ENCODE measurements at places on chromosomes 3 and 15.

DNA sequence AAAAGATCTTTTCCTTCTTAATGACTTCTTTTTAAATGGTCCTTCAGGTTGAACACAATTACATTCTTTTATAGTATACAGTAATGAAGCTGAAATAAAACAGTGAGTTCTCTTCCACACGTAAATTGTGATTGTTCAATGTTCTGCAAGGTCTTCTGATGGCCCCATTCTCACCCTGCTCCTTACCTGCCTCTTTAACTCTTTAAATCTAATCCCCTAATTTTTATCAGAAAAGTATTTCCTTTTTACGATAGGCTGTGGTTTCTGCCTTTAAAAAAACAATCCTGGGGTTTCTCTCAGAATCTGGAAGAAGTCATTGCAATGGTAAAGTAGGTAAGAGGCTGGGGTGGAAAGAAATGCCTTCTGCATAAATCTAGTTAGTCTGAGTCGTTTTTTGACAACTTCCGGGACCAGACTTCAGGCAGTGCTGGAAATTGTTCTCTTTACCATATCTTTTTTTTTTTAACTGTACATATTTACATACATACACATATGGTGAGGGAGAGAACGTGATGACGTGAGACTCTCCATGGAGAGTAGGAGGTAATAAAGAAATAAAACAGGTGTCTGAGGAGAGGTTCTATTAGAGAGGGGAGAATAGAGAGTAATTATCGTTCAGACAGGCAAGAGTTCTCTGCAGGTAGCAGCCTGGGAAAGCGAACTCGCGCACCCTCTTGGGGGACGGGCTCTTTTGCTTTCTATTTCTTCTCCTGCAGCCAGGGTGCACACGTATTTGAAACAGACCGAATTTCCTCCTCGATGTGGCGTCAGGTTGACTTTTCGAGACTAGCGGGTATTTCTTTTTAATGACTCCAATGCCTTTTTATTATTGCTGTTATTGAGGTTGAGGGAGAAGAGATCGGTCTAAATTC, at the start of gene SIDT1:
TSS of gene SIDT1 (plus strand) at position 730 of the 872 bp plus-strand sequence. CDS start 467 bp downstream, outside the sequence.
- DNase-seq: no peak

DNA sequence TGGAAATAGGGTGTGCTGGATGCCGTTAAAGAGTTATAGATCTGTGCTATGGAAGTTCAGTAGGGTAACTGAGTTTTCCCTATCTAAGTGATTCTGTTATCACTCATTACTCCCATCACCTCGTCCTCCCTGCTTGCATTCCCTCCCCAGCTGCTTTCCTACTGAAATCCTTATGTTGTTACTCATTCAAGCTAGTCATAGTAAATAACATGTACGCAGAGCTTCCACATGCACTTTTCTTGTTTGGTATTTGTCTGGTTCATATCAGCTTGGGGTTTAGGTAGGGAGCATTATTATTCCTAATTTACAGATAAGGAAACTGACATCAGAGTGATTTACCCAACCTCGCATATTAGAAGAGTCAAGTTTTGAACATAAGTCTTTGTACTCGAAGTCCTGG, 135.1 kb downstream of the HCN4 start:
- DNase-seq: no peak

DNA sequence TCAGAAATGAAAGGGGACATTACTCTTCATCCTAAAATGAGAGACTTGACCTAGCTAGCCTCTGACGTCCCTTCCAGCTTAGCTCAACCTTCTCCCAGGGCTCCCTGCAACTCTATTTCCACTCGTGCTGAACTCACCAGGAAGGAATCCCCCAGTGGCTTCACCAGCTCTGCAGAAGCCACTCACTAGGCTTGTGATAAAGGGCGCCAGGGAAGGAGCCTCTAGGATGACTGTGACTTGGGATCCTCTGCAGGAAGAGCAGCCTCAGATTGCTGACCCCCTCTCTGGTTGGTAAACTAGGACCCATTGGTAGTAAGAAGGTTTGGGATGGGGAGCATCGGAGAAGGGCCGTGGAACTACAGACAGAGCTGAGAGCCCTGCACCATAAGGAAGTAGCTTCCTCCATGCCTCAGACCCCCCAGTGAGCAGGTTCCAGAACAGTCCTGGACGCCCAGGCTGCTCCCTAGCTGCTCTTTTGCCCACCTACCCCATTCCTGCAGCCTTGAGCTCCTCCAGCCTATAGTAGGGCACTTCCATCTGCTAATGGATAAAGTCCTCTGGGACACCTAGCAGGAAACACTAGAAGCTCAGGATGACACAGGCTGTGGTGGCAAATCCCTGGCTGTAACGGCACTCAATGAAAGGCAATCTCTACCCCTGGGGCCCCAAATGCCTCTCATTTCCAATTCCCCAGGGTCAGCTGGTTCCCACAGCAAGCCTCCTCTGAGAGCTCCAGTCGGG, 26.0 kb downstream of the PLA2G4F start:
- no peak for DNase-seq

GRCh38 chr15:26702381-26702780, 70.5 kb downstream of the GABRB3 start:
- no peak for DNase-seq

DNA sequence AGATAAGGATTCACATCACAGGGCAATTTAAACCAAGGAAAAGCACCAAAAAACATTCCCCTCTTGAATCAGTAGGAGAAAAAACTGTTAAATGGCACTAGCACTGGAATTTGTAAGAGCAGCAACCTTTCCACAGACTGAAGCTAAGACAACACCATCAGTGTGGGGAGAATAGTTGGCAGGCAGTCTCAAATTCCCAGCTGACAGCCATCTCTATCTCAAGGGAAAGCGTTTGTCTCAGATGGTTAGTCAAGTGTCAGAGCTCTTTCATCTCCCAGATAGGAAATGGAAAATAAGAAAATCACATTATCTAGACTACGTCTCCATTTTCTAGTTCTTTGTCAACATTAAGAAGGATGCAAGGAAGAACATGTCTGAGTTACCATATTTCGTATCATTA, 228.7 kb downstream of the WDR72 start:
- DNase-seq: no peak

GRCh38 chr15:62165793-62166375, 799 bp upstream of the C2CD4B start:
- DNase-seq: no peak

DNA sequence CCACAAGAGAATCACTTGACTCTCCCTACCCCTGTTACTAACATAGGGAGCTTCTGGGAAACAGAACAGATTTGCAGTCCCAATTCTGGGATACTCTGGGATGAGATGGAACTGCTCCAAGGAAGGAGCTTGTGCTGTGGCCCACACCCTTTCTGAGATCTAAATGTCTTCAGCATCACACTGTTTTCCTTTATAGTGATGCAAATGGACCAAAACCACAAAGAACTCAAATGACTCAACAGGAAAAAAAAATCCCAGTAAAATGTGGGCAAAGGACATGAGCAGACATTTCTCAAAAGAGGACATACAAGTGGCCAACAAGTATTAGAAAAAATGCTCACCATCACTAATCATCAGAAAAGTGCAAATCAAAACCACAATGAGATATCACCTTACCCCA, 155.6 kb downstream of the NECTIN3 start:
- DNase-seq: no peak

DNA sequence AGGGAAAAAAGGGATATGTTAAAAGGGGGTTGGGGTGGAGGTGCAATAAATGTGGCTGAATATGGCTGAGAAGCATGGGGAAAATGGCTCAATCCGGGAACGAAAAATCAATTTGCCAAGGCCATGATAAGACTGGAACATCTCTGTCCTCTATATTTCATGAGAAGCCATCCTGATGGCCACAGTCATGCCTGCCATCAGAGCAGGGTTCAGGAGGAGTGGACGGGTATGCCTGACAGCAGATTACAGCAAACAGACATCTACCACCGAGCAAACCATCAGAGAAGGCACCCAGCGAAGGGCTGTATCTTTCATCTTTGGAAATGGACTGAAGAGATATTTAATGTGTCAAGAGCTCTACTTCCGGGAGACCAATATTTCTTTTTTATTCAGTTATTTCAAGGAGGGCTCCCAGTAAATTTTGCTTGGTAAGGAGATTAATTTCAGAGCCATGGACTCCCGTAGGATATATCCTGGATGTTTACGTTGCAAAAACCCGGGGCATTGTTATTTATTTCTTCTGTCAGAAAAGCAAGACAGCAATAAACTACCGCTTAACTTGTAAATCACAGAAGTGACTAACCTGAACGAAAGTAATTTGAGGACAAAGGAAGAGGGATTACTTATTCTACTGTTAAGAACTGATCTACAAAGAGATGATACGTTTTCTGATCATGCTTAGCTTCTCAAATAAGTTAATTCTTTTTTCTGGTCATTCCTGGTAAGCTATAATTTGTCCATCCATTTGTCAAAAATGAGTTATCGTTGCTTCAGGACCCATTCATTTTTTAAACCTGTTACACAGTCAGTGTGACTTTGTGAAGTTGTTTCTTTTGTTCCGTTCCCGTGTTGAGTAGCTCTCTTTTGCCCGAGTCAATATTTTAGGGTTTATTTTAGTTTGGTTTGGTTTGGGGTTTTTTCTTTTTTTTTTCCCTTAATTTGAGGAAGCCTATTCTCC, 80.6 kb upstream of the CHD2 start:
- DNase-seq: no peak

GRCh38 chr15:39313467-39313866, 267.4 kb upstream of the THBS1 start:
- DNase-seq: no peak

DNA sequence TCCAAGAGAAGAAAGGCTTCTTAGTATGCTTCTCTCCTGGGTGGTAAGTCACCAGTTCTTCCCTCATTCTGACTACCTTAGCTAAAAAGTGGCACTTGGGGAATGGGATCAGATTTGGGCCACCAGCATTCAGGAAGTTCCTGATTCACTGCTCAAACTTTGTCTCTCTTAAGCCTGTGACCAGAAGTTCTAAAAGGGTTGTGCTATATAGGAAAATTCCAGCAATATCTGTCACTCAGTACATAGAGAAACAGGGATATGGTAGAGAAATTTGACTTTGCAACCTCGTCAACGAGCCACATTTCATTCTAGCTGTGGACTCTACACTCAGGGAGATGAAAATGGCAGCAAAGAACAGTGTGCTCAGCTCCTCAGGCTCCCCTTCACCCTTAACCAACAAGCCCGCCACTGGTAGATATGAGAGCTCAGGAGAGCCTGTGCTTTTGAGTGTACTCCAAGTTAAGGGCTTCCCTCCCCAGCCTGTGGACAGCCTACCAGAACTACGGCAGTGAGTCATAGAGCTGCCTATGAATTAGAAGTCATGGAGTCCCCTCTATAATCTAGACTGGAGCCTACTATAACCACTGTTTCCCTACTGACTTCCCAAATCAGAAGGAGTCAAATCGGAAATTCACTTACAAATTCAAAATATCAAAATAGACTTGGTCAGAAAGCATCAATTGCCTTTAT, 52.6 kb upstream of the MYO5C start:
- no peak for DNase-seq

DNA sequence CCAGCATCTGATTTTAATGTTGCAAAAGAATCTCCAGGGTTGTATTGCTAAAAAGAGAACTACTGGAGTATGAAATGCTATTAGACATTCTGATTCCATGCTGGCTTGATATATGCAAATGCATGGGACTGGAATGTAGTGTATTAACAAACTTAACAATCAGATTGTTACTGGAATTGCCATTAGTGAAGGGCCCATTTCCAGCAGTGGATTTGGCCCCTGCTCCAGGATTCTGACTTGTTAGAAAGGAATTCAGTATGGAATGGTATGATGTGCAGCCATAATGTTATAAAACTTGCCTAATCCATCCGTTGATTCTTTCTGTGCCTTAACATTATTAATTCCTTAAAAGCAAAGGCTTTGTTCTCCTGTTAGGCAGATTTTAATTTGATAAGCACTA, 7.9 kb downstream of the ARRDC4 start:
- DNase-seq: peak; percentile 52

DNA sequence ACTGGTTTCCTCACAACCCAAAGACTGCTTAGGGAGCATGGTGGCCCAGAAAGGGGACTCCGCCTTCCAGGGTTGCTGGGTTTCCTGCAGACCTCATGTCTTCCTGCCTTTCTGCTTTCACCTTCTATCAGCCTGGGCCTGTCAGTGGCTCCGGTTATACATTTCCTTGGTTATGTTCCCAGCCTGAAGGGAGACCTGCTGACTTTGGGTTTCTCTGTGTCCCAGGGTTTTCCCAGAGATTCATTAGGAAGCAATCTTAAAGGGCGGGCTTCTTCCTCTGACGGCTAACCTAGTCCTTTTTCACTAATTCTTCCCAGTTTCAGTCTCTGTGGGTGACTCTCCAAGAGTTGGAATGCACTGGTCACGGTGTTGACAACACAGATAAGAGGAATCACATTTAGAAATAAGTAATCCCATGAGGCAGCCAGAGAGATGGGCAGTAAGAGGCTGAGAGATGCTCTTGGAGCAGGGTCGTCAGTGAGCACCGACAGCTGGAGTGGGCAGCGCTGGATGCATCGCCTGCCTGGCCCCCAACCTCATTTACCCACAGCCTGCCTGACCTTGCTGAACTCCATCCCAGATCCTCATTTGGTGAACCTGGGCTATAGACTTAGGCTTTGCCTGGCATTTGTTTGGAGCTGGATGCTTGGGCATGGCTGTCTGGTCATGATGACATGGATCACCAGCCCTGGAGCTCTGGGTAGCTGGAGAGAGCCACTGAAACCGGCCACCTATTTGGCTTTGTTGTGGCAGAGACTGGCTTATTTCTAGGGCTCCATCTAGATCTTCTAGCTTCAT, 10.0 kb upstream of the EHD4 start:
- DNase-seq: no peak

GRCh38 chr3:125035217-125035616, 20.6 kb downstream of the HEG1 start:
- no peak for DNase-seq

DNA sequence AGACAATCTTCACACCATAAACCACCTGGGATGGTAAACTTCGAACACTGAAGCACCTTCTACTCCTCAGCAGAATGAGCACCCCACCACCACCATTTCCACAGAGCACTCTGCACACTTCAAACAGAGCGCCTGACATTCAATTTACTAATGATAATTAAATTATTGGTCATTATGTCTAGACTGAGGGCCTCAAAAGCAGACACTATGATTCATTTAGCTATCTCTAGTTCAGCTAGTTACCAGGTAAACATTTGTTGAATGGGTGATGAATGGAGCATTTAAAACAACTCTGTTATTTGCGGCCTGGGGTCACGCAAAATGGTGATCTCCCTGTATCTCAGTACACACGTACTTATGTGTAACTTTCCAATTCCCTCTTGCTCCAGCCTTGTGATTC, 40.9 kb downstream of the ACAP2 start:
- DNase-seq: no peak

DNA sequence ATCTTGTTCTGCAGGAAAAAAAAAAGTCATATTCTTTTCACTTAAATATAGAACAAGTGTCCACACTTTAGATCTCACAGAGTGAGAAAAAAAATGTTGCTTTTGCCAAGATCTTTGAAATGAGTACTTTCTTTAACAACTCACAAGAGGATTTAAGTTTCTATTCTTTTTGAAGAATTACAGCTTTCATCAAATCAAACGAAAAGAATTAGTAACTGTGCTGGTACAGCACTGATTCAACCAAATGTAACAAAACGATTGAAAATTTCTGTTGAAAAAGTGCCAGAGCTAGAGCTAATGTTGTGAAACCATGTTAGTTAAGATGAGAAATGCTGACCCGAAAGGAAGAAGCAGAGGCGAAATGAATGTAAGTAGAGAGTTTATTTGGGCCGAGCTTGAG, 300.2 kb downstream of the GABRB3 start:
- DNase-seq: no peak

Data from HFF-Myc (cell line).